ENCODE measurements at places on chromosomes 7 and 10. TPM values are rescaled to one million over a fixed set of nuclear protein-coding genes. Genes with fewer than 3 reads are reported as not detected.

Gene TMEM106B
- total RNA-seq, result 79.0 TPM

GRCh38 chr10:118163217-118163616, 116.5 kb upstream of the RAB11FIP2 start:
- no peak for DNase-seq

DNA sequence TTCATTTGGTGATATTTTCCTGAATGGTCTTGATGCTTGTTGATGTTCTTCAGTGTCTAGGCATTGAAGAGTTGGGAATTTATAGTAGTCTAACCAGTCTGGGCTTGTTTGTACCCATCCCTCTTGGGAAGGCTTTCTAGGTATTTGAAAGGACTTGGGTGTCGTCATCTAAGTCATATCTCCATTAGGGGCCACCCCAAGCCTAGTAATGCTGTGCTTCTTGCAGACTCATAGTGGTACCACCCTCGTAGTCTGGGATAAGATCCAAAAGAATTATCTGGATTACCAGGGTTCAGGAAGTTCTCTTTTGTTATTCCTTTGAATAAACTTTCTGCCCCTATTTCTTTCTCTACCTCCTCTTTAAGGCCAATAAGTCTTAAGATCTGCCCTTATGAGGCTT, 319.4 kb upstream of the MYO3A start:
- peak; percentile 16 for DNase-seq

GRCh38 chr7:115110523-115110922, 188.6 kb downstream of the MDFIC start:
- DNase-seq, result no peak

Gene MDFIC
- 39.3 TPM for total RNA-seq

DNA sequence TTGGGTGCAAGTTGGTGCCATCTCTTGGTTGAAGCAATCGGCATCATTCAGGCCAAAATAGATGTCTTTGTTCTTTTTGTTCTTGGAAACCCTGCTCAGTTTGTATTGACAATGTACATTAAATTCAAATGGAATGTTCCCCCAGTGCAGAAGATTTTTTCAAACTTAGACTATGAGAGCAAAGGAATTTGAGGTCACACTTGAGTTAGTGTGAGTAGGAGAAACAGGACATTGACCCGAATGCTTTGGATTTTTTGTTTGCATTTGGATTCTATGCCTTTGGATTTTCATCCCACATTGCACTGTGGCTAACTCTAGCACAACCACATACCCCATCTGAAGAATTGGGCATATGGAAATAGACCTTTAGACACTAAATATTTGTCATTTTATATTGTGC, 480.0 kb downstream of the GALNT17 start:
- no peak for DNase-seq

DNA sequence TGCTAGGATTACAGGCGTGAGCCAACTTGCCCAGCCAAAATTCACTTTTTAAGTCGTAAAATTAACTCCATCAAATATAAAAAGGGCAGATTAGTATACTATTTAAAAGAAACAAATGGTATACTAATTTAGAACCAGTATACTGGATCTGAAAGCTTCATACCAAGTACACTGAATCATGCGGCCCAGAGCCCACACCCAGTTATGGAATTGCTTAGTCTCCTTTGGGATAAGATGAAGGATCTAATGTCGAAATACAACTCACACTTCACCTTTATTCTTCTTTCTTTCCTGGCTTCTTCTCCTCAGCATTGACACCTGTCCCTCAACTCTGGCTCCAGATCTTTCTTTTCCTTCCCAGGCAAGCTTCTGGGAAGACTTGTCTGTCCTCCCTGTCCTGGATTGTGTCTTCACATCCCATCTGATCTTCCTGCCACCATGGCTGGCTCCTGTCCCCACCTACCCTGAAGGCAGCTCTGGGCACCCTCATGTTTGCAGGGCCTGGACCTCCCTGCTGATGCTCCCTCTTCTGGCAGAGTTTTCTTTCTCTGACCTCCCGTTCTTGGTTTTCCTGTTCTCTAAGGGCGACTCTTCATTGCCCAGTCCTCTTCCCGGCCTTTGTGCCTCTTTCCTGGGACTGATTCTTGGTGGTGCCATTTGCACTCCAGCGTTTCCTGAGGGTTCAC, 57.8 kb upstream of the CTBP2 start:
- peak; percentile 18 for DNase-seq

Gene BLNK
- not detected for total RNA-seq

Gene CFAP46
- under 0.01 TPM for total RNA-seq

- DNase-seq, result peak; percentile 27
Observed at GRCh38 chr7:23544913-23545354, 13.2 kb upstream of the TRA2A start.

GRCh38 chr10:71276873-71277272, 42.2 kb upstream of the SLC29A3 start:
- no peak for DNase-seq

DNA sequence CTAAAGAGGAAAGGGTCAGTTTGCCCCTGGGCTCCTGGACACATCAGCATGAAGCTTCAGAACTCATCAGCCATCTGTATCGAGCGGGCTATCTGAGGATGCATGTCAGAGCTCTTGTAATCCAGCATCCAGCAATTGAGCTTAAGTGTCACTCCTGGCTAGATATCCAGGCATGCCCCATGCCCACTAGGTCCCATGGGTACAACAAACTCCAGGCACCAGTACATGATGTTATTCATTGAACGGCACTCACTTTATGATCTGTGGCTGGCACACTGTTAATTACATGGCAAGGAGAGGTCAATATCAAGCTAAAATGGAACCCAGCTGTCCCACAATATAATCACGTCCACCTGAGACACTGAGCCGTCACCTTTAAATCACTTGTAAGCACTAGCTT, 274.2 kb downstream of the ELMO1 start:
- no peak for DNase-seq

Gene TRPV6
- not detected for total RNA-seq

- DNase-seq, result no peak
Observed at GRCh38 chr7:123229426-123229825, 29.7 kb upstream of the SLC13A1 start.

- DNase-seq, result no peak
Observed at GRCh38 chr10:132979491-132980425, 37.4 kb upstream of the CFAP46 start.

DNA sequence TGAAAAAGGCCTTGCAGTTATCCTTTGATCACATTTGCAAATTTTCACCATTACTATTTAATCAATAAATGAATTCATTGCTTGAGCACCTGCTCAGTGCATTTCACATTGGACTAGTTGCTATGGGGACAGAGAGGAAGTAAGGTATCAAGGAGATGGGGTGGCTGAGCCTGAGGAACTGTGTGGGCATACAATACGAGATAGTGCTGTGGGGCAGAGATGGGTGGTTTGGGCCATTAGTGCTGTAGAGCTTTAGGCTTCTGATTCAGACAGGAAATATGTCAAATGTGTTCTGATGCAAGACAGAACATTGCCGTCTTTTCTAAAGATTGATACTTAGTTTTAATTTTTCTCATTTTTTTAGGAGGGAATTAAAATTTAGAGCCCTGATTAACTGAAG, 13.2 kb downstream of the ITGB8 start:
- DNase-seq, result no peak

DNA sequence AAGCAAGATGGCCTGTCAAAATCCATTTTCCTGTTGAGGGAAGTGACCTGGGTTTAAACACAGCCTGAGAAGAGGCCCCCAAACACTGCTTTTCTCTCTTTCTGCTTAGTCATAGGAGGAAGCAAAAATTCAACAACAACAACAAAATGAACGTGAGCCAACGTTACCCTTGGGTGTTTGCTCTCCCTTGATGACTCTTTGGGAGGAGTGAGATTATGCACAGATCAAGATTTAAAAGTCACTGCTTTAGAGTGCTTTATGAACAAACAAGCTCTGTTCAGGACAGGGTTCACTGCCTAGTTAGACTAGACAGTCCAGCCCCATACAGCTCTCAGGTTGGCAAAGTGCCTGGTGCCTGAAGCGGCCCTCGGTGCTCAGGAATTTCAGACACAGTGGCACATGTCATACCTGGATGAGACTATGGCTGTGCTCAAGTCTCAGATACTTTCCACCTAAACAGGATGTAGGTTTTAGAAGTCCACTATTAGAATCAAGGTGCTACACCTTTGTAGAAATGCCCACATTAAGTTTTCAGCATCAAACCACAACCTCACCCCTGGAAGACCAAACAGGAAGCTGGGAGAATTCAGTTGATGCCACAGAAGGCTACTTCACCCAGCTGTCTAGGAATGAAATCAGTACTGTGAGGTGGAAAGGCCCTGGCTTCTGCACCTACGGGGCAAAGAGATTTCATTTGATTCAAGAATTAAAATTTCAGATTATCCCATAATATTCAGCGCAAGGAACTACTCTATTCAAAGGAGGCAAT, 38.7 kb downstream of the DENND11 start:
- peak; percentile 23 for DNase-seq

DNA sequence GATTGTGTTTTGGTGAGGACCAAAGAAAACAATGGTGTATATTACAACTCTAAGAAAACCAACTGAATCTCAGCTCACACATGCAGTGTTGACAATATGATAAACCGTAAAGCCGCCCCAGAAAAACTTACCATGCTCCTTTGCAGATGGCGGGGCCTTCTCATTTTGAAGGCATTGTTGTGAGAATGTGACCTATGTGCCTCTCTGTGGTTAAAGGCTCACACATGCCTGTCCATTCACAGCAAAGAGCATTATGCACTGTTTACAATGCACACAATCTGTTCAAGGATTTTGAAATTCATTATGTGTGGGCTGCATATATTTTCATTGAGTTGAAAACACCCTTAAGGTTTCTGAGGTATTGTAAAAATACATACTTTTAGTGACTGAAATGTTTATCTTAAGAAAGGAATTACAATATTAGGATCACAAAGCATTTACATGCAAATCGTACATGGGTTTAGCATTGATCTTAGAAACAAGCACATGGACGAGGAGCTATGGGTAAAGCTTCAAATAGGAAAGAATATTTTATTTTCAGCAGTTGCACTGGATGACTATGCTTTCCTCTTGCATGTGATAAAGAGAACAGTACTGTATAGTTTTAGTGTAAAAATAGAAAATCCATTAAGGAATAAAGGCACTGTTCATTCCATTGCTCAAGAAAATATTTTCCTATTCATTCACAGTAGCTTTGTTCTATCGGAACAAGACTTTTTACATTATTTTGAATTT, 334.3 kb downstream of the ARL4A start:
- peak; percentile 41 for DNase-seq

Gene ABCF2
- 47.7 TPM for total RNA-seq

GRCh38 chr10:1301143-1301542, 245.0 kb downstream of the WDR37 start:
- DNase-seq, result no peak

Gene ZP3
- total RNA-seq, result 0.86 TPM

- DNase-seq, result no peak
Observed at GRCh38 chr7:102291916-102292267, 5.2 kb downstream of the SH2B2 start.

DNA sequence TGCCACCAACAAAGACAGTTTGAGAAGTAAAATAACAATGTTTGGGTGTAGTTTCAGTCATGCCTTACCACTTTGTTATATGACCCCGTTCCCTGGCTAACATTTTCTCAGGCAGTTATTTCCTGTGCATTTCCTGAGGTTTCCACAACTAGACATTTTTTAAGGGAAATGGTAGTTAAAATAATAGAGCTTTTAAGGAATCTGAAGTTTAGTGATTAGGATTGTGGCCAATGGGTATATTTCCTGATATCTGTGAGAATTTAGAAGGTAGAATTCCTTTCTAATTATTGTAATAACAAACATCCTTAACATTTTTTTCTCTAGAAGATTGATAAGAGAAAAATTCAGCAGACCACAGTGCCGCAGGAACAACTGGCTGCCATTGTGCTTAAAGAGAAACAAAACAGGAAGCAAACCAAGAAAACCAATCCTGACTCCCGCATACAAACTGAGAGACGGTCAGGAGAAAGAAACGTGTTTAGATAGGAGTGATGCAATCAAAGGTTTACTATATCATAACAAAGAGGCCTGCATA, 193.6 kb downstream of the MBL2 start:
- DNase-seq, result peak; percentile 92

DNA sequence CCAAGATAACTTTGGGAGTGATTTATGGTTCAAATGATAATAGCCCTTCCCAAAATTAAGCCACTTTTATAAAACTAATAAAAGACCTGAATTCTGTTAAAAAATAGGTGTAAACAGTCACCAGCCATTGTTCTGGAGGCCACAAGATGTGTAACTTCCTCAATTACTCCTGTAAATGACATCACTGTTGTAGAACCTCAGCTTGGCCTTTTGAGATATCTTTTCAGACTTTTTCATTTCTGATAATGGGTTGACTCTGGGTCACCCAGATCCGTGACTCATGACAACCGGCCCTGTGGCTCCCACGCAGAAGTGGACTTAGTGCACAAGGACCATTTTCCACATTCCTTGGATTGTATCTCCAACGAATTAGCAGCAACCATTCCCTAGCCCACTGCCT, 106.6 kb downstream of the DKK1 start:
- no peak for DNase-seq

Gene KCND2
- total RNA-seq, result 16.1 TPM

Gene EBF3
- total RNA-seq, result 6.0 TPM

GRCh38 chr7:55592492-55592891, 20.2 kb upstream of the VOPP1 start:
- DNase-seq, result no peak

Gene CNNM2
- total RNA-seq, result 8.4 TPM

Gene RBM20
- total RNA-seq, result 0.32 TPM

Gene KLHDC10
- 28.7 TPM for total RNA-seq

- peak; percentile 95 for DNase-seq
Observed at GRCh38 chr7:6385110-6385781, 62.5 kb downstream of the DAGLB start.

Gene NME8
- total RNA-seq, result not detected

All from fibroblast of villous mesenchyme (primary cell).